ENCODE measurements at places on chromosomes 11 and 22.

DNA sequence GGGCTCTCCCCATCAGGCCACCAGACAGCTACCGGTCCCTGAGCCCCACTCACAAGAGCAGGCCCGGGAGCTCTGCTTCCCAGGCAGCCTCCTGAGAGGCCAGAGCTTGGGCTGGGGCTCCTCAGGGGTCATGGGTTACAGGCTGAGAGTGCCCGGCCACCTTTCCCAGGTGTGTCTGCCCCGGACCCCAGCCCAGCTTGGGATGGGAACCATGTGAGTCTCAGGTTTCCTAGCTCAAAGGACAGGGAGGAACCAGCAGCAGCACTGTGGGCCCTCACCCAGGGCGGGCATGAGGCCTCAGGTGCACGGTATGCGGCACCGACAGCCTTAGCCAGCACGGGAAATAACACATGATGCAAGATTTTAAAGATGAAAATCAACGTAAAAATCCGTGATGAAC is 90.1 kb downstream of the NECTIN1 start:
- no peak for DNase-seq

- DNase-seq = no peak
Observed at GRCh38 chr11:35145271-35145670, 6.3 kb downstream of the CD44 start.

- DNase-seq = no peak
Observed at GRCh38 chr11:45079075-45079444, 67.4 kb upstream of the PRDM11 start.

- no peak for DNase-seq
Observed at GRCh38 chr11:73072935-73073481, 69.1 kb downstream of the FCHSD2 start.

GRCh38 chr11:22725079-22725478 is 58.7 kb downstream of the GAS2 start:
- DNase-seq = no peak

- DNase-seq = no peak
Observed at GRCh38 chr11:1295591-1295990, 13.8 kb downstream of the TOLLIP start.

GRCh38 chr11:37916331-37916730 is 1318.3 kb upstream of the RAG2 start:
- no peak for DNase-seq
